ENCODE measurements at places on chromosomes 6 and 20.

GRCh38 chr6:168049706-168050224 lies 29.2 kb downstream of the FRMD1 start:
- no peak for DNase-seq

DNA sequence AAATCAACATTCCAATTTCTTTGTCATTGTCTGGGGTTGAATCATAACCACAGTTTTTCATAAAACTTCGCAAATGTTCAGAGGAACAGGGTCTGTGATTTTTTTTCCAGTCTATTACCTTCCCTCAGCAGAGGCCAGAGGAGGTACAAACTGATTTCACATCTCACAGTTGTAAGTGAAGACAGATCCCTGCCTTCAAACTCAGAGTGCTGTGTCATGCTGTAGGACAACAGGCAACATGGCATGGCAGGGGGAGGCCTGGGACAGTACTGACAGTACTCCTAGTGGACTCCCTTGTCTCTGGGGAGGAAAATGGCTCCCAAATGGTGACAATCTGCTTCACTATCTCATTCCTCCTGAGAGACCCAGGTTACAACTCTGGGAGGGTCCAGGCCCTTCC lies 308.6 kb downstream of the CDC5L start:
- no peak for DNase-seq

- no peak for DNase-seq
Measured at GRCh38 chr6:42550277-42550676, 13.6 kb upstream of the UBR2 start.

DNA sequence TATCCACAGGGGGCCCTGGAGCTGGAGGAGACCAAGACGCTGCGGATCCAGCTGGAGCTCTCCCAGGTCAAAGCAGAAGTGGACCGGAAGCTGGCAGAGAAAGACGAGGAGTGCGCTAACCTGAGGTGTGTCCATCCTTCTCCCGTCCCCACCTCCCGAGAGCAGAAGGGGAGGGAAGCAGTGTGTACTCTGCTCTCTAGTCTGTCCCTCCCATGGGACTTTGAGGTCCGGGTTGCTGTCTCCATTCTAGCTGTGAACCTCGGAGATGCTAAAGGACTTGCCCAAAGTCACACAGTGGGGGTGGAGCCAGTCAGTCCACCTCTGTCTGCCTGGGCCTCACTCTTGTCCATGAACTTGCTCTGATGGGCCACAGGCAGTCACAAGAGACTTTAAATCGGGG lies 44.1 kb downstream of the MYH7B start:
- DNase-seq: no peak
